ENCODE measurements at places on chromosomes 5 and 9. TPM values are rescaled to one million over a fixed set of nuclear protein-coding genes. Genes with fewer than 3 reads are reported as not detected.

The SPATA31D4 gene
- not detected for polyA plus RNA-seq

The FAM169A gene
- polyA plus RNA-seq: 0.39 TPM

The CERCAM gene
- polyA plus RNA-seq: 13.8 TPM

The ZDHHC11 gene
- polyA plus RNA-seq: 3.1 TPM

The FOXD4 gene
- 0.14 TPM for polyA plus RNA-seq

The IFNA21 gene
- not detected for polyA plus RNA-seq

All from adipose tissue (tissue), 3 donors.